ENCODE measurements at places on chromosomes 13 and 19.

DNA sequence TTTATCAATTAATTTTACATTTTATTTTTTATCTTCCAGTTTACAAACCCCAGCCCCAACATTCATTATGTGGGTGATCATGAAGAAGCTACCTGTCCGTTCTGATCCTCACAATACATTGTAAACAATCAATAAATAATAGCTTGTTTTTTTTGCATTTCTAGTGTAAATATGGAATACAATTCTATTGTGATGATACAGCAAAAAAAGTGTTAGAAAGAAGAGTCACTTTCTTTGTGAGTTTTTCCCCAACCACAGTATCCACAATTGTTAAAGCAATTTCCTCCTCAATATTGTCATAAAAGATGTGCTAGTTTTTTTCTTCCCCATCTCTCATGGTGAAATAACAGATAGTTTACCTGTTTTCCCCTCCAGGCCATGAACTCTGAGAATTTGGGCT is 30.3 kb upstream of the ZNF835 start:
- DNase-seq, result no peak

DNA sequence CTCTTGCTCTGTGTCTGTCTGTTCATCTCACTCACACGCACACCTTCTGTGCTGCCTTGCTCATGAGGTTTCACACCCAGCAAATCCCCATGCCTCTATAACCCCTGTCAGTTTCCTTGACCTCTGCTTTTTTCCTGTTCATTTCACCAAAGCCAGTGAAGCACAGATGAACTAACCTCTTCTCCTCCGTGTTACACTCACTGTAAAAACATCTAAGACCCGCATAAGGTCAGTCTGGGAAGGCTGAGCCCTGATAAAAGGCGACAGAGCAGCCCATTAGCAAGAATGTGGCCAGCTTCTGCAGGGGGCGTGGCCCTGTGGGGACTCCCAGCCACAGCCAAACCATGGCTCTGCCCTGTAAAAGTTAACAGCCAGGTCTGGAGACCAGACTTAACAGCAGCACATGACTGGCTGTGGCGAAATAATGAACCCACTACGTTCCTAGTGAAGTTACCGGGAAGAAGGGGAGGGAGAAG is 42.8 kb upstream of the NPAS1 start:
- no peak for DNase-seq

DNA sequence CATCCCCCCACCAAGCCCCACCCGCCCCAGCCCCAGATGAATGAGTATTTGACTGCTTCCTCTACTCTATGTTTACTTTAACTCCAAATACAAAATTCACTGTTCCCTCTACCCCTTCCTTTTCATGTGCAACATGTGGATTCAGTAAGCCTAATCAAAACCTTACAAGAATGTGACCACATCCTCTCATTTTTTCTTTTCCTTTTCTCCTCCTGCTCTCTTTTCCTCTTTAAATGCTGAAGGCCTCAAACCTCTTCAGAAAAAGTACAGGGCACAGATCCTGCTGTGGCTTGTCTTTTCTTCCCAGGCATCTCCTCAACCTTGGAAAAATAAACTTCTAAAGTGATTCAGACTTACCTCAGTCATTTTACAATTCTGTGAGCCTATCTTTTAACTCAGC is 119.0 kb downstream of the MYCBP2 start:
- no peak for DNase-seq

DNA sequence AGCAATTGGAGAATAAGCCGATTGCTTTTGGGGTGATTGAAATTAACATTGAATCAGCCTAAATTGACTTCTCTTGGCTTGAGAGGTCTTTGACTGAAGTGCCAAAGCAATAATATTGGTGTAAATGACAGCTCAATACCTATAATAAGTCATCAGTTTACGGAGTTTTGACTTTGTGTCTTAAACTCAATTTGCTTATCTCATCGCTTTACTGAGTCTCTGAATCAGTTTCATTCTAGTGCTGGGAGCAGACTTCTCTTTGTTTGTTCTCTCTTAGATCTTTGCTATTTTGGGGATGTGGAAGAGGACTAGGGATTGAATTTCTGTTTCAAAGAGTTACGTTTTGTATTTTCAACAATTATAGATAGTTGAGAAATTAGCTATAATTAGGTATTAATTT is 7.1 kb downstream of the RFC3 start:
- no peak for DNase-seq
